ENCODE measurements at places on chromosomes 16 and 17. TPM values are rescaled to one million over a fixed set of nuclear protein-coding genes. Genes with fewer than 3 reads are reported as not detected.

SCARF1 gene
- 11.2 TPM for total RNA-seq

VMO1 gene
- 4.6 TPM for total RNA-seq

CES5A gene
- not detected for total RNA-seq

HDAC5 gene
- 54.4 TPM for total RNA-seq

CA7 gene
- total RNA-seq = not detected

MYO1D gene
- total RNA-seq = 139 TPM

TMEM100 gene
- total RNA-seq = 40.5 TPM

GNAO1 gene
- 0.75 TPM for total RNA-seq
